ENCODE measurements at places on chromosomes 7 and 10.

DNA sequence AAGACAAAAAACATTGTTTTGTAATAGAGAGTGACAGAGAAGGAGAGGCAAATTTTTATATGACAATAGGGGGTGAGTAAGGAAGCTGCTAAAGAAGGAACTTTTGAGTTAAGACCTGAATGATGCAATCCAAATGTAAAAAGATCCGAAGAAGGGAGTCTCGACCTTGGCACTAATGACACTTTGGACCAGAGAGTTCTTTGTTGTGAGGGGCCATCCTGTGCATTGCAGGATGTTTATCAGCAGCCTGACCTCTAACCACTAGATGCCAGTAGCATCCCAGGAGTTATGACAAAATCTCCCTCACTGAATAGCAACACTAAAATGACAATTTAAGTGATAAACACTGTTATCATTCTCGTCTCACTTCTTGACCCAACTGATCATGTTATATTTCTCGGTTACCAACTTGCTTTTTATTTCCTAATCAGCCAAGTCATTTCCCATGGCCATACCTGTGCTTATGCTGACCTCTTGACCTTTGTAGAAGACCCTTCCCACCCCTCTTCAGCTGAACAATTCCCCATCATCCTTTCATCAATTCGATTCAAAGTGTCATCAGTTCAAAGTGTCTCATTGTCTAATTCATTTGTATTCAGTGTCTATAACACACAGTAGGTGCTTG, 30.0 kb downstream of the DGKI start:
- DNase-seq = no peak

GRCh38 chr7:18294411-18294810, 201.1 kb upstream of the HDAC9 start:
- no peak for DNase-seq

- DNase-seq = no peak
Measured at GRCh38 chr10:117130862-117131375, 7.2 kb downstream of the VAX1 start.

- DNase-seq = no peak
Measured at GRCh38 chr7:66642932-66643331, 14.3 kb downstream of the KCTD7 start.

DNA sequence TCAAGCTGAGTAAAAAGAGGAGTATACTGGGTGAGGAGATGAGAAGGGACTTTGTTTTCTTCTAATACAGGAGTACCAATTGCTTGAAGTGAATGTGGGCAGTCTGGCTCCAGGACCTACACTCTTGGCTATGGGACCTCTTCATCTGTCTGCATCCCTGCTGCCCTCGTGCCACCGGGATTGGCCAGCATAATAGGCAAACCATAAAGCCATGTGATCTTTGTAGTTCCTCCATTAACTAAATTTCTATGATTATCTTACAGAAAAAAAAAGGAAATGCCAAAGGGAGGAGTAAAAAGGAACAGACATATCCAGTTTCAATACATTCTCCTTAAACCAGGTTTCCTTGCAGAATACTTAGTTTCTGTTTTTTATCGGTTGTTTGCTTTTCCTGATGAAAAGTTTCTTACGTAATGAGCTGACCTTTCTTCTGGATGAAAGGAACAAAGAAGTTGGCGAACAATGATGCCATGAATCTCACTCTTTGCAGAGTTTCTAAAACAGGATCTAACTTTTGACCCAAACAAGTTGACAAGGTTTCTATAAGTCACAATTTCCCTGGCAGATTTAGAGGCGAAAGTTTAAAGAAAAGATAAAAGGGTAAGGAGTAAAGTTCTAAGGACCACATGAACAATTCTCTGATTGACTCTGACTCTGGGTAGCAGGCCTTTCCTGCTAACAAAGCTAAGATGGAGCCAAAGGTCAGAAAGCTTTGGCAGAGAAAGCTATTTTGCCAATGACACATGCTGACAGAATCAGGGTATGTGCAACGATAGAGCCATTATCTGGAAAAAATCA, 54.1 kb downstream of the LAMB1 start:
- no peak for DNase-seq

GRCh38 chr7:94671444-94672235, 15.7 kb upstream of the SGCE start:
- DNase-seq = no peak

- no peak for DNase-seq
Measured at GRCh38 chr10:110608087-110608486, 36.0 kb upstream of the RBM20 start.

DNA sequence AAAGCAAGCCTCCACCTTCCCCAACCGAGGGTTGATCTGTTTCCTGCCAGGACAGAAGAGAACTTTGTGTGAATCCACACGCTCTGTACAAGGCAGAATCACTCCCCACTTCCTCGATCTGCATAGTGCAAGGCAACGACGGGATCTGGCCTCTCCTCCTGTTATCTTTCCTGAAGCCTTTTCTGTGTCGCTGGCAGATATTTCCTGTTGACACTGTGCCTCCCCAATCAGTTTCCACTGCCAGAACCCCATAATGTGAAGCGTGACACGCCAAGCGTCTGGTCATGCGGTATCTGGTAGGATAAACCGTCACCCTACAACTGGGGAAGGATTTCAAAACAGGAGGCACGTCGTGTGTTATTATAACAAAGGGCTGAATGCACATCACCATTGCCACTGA, 57.2 kb downstream of the FAM171A1 start:
- no peak for DNase-seq

DNA sequence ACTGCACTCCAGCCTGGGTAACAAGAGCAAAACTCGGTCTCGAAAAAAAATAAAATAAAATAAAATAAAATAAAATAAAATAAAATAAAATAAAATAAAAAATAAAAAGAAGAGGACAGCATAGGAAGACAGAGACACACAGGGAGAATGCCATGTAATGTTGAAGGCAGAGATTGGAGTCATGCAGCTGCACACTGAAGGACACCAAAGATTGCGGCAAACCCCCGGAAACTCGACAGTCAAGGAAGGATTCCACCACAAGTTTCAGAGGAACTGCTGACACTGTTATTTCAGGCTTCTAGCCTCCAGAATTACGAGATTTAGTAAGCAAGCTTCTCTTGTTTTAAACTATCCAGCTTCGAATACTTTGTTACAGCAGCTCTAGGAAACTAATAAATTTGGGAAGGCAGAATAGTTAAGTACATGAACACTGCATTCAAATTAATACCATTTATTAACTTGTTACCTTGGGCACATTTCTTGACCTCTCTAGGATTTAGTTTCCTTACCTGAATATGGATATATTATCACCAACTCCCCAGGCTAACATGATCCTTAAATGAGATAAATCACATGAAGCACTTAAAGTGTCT, 9.5 kb downstream of the CPED1 start:
- no peak for DNase-seq
